Aorta (tissue), 5 donors: ENCODE measurements at places on chromosomes 4 and X. TPM values are rescaled to one million over a fixed set of nuclear protein-coding genes. Genes with fewer than 3 reads are reported as not detected.

DNA sequence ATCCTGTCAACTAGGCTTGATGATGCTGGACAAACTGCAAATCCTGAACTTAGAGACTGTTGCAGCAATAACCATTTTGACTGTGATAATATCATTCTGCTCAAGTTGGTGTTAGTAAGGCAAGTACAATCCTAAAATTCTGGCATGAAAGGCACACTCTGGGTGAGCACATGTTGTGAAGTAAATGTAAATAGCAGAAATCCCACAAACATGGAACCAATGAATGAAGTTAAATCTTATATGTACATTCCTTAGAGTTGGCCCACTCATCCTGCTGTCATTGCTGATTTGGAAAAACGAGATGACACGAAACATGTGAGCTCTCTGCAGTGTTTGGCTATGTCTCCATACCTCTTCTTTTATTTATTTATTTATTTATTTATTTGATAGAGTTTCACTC lies 21.0 kb downstream of the RBM47 start:
- no peak for DNase-seq

GRCh38 chr4:59664771-59665170 lies 1535.4 kb upstream of the ADGRL3 start:
- no peak for DNase-seq

- DNase-seq = no peak
Measured at GRCh38 chrX:44036336-44036735, 63.1 kb upstream of the NDP start.

DNA sequence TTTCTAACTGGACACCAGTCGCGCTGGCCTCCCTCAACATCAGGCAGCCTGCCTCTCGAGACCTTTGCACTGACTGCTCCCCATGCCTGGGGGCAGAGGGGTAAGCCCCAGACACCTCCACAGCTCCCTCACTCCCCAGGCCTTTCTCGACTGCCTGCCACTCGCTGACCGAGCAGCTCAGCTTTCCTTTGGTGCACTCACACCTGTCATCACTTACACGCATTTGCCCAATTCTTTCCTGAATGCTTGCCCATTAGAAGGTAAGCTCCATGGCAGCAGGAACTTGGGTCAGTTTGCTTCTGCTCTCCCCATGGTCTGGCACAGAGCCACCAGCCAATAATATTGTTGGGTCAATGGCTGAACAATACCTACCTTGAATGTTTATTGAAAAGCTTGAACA lies 32.2 kb upstream of the PROM1 start:
- DNase-seq = no peak

DNA sequence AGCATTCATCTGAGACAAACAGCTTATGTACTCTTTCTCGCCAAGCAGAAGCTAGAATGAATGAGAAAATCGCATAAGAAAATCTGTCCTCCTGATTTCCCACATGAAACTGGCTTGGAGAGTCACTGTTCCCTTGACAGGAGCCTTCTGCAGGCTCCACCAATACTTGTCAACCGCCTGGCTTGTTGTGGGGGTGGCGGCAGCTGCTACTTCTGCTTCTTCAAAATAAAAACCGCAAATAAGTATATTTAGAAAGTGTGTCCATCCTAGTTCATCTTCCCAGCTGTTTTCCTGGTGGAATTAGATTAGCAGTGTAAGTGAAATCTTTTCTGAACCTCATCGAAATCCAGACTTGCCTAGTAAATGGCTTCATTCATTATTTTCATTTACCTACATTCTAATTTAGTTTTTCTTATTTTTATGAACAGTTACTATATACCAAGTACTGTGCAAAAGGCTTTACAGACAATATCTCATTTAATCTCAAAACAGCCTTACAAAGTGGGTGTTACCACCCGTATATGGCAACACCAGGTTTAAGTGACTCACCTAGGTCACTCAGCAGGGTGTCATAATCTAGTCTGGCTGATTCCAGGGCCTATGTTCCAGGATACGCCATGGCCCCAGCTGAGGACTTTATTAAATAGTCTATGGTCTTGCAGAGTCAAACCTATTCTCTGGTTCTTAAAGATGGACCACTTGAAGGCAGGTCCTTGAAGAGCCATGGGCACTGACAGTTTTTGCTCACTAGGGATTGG lies 104.6 kb upstream of the IGFBP7 start:
- no peak for DNase-seq

The POU3F4 gene
- not detected for total RNA-seq

The MAGT1 gene
- 54.6 TPM for total RNA-seq

The GIMD1 gene
- total RNA-seq = not detected

The PDZD4 gene
- 19.2 TPM for total RNA-seq

The CT45A2 gene
- not detected for total RNA-seq

The F8A2 gene
- total RNA-seq = not detected
